ENCODE measurements at places on chromosomes 2 and 18. TPM values are rescaled to one million over a fixed set of nuclear protein-coding genes. Genes with fewer than 3 reads are reported as not detected.

The SKOR2 gene
- total RNA-seq, result not detected

The MC4R gene
- 0.28 TPM for total RNA-seq

The ICA1L gene
- 1.8 TPM for total RNA-seq

The GALNT3 gene
- 2.0 TPM for total RNA-seq

The REG1A gene
- not detected for total RNA-seq

The DCC gene
- 0.83 TPM for total RNA-seq

The EFR3B gene
- total RNA-seq, result 0.90 TPM

The AMER3 gene
- not detected for total RNA-seq

GRCh38 chr2:460861-461260 is 173.0 kb upstream of the ALKAL2 start:
- no peak for DNase-seq
- H3K36me3 ChIP-seq, result no peaks in the 10 kb centered on the region
- no peaks in the 10 kb centered on the region for H3K27me3 ChIP-seq
- H3K27ac ChIP-seq, result no peak overlapping the region
- no peak overlapping the region for H3K4me3 ChIP-seq

- peaks cover 1% of the 10 kb centered on the region for H3K4me1 ChIP-seq
- H3K4me3 ChIP-seq, result no peak overlapping the region
- H3K36me3 ChIP-seq, result no peaks in the 10 kb centered on the region
Observed at GRCh38 chr2:52383541-52383940, 1351.6 kb upstream of the NRXN1 start.

- H3K4me1 ChIP-seq, result peaks cover 19% of the 10 kb centered on the region
- DNase-seq, result no peak
- H3K27me3 ChIP-seq, result no peaks in the 10 kb centered on the region
- H3K4me3 ChIP-seq, result no peak overlapping the region
- no peak overlapping the region for H3K27ac ChIP-seq
Observed at GRCh38 chr2:224924631-224925030, 117.6 kb downstream of the DOCK10 start.

DNA sequence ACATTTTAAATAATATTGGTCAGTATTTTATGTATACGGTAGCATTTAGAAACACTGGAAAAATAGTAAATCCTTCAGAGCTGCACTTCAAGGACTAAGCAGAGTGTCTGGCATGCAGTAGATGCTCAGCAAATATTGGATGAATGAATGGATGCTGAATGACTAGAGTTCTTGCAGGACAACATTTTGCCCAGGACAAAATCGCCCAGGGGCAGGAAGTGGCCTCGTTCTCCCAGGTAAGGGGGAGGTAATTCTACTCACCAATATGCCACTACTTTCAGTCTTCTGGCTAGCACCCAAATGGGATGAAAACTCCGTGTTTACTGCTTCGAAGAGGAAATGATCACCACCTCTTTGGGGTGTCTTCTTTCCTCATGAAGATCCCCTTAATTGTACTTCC is 4.0 kb upstream of the DGUOK start:
- no peak for DNase-seq
- peaks cover 20% of the 10 kb centered on the region for H3K36me3 ChIP-seq
- H3K4me1 ChIP-seq, result no peaks in the 10 kb centered on the region
- no peak overlapping the region for H3K4me3 ChIP-seq
- H3K27me3 ChIP-seq, result no peaks in the 10 kb centered on the region

DNA sequence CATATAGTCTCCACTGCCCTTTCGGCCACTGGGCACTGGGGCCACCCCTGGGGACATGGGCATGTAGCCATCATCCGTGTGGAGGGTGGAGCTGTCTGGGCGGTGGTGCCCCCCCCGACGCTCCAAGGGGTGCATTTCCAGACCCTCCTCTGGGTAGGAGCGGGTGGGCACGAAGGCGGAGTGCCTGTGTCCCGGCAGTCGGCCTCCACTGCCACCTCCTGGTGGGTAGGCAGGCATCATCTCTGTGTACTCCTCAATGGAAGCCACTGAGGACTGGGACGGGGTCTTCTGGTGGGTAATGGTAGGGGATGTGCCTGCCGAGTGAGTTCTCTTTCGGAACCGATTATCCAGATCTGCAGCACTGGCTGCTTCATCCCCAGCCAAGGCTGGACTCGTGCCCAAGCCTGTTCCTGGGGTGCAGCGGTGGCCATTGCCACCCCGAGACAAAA is 2.8 kb downstream of the IRS1 start:
- peaks cover 2% of the 10 kb centered on the region for H3K4me1 ChIP-seq
- peak; percentile 76 for DNase-seq
- peak overlapping the region; percentile 78 for H3K4me3 ChIP-seq
- peaks cover 49% of the 10 kb centered on the region for H3K36me3 ChIP-seq
- H3K27ac ChIP-seq, result peak overlapping the region; percentile 97

DNA sequence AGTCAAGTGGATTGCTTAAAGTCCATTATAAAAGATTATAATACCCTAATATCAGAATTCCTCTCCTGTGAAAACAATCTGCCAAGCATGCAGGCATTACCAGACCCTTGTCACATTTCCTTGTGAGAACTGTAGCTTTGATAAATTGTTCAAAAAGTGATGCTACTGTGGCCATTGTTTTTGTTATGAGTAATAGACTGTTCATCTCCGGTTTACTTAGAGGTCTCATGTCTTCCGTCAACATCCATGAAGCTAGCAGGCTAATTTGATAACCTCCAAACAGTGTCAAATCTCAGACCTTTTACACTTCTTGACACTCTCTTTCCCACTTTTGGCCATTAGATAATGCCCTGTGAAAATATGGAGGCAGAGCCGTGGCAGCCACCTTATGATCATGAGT is 342.7 kb downstream of the CPS1 start:
- no peaks in the 10 kb centered on the region for H3K27me3 ChIP-seq
- no peaks in the 10 kb centered on the region for H3K36me3 ChIP-seq
- no peak overlapping the region for H3K27ac ChIP-seq
- DNase-seq, result no peak
- no peaks in the 10 kb centered on the region for H3K4me1 ChIP-seq

- no peaks in the 10 kb centered on the region for H3K27me3 ChIP-seq
- no peak for DNase-seq
- H3K36me3 ChIP-seq, result peaks cover 3% of the 10 kb centered on the region
- no peak overlapping the region for H3K27ac ChIP-seq
Observed at GRCh38 chr2:99637159-99637697, 147.4 kb upstream of the REV1 start.

DNA sequence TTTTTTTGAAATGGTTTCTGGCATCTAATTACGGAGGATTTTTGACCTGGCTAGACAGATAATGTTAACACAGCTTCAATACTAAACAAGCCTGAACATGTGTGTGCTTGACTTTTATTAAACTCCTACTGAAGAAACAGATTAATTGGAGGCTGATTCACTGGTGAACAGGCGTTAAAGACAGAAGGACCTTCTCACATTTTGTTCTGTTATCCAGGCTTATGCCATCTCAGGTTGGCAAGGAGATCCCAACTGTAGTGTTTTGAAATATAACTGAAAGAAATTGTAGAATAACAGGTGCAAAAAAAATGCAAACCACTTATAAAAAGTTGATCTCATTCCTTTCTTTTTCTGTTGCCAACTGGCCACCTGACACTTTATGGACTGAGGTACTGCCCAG is 269.6 kb downstream of the ARHGAP15 start:
- no peak for DNase-seq
- no peaks in the 10 kb centered on the region for H3K36me3 ChIP-seq
- H3K4me3 ChIP-seq, result no peak overlapping the region
- no peak overlapping the region for H3K27ac ChIP-seq
- no peaks in the 10 kb centered on the region for H3K27me3 ChIP-seq

DNA sequence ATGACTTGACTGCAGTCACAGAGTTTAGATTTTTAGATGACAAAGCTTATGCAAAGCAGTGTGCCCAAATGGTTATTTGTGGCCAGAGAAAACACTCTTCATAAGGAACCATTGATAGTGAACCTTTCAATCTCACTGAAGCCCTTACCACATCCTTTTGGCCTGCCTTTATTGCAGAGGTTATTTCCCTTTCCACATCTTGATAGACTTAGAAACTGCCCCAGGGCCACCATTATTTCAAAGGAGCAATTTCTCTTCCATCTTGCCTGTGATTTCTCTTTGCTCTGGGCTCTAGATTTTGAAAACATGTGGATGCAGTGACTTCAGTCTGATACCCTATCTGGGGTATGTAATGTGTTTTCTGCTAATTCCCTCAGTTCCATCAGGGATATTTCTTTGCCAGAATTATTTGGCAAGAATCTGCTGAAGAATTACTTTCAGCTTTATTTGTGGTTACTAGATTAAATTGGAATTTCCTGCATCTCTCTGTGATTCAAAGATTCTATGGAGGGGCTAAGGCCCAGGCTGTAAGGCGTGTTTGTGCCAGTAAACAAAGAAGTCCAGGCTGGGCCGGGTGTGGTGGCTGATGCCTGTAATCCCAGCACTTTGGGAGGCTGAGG is 51.0 kb downstream of the MOGAT1 start:
- H3K4me1 ChIP-seq, result no peaks in the 10 kb centered on the region
- no peaks in the 10 kb centered on the region for H3K27me3 ChIP-seq
- peak overlapping the region; percentile 18 for H3K27ac ChIP-seq
- H3K4me3 ChIP-seq, result no peak overlapping the region

GRCh38 chr18:75869162-75869561 is 441.7 kb upstream of the SMIM21 start:
- H3K27ac ChIP-seq, result no peak overlapping the region
- H3K4me1 ChIP-seq, result no peaks in the 10 kb centered on the region
- H3K27me3 ChIP-seq, result no peaks in the 10 kb centered on the region
- no peak overlapping the region for H3K4me3 ChIP-seq

- H3K4me1 ChIP-seq, result peaks cover 15% of the 10 kb centered on the region
- peaks cover 5% of the 10 kb centered on the region for H3K27me3 ChIP-seq
- H3K36me3 ChIP-seq, result no peaks in the 10 kb centered on the region
- no peak overlapping the region for H3K4me3 ChIP-seq
Observed at GRCh38 chr2:71783815-71784214, 330.5 kb downstream of the DYSF start.

GRCh38 chr18:34639687-34640086 is 70.4 kb upstream of the DTNA start:
- DNase-seq, result no peak
- H3K4me3 ChIP-seq, result no peak overlapping the region
- H3K27me3 ChIP-seq, result no peaks in the 10 kb centered on the region
- no peak overlapping the region for H3K27ac ChIP-seq

DNA sequence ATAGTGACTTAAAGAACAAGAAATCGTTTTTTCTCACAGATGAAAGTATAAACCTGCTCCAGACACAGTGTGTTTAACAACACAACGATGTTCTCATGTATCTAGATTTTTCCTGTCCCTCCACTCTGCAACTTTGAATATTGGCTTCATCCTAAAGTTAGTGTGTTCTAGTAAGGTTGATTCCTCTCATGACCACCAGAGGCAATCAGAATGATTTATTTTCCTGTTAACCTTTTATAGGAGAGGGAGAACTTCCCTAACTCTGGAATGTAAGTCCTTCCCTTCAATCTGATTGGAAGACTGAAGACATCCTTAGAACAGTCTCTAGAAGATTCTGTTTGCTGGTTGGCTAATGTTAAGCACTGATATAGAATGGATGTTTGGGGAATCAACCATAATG is 41.0 kb upstream of the TAF4B start:
- no peak overlapping the region for H3K27ac ChIP-seq
- H3K27me3 ChIP-seq, result no peaks in the 10 kb centered on the region
- H3K4me1 ChIP-seq, result no peaks in the 10 kb centered on the region

DNA sequence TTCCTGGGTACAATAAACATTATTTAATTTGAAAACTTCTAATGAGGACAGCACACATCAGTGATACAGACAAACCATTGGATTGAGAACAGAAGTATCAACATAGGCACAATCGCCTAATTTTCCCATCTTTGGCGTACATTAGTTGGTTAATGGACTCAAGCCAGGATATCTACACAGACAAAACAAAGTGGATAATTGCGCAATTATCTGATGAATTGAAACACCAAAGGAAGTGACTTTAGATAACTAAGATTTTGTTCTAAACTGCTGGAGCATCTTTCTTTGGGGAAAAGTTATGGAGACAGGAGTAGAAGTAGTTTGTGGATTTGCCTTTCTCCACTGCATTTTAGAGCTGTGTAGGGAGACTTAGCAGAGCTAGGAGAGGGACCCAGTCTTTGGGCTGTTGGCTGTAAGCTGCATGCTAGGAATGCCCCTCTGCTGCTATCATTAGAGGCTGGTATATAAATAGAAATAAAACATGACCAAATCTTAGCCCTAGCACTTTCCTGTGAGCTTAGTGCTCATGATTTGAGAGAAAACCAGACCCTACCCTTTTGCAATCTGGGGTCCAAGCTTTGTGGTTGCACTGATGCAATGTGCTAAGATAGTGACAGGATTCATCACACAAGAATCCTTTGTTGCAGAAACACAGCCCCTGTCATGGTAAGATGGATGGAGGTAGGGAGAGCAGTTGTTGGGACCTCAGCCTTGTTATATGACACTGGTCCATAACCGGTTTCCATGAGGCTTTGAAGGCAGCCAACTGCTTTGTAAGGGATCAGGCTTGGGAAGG is 264.5 kb upstream of the PIK3C3 start:
- no peak overlapping the region for H3K4me3 ChIP-seq
- H3K4me1 ChIP-seq, result no peaks in the 10 kb centered on the region
- no peaks in the 10 kb centered on the region for H3K36me3 ChIP-seq

- peaks cover 7% of the 10 kb centered on the region for H3K4me1 ChIP-seq
- H3K27me3 ChIP-seq, result no peaks in the 10 kb centered on the region
- peak overlapping the region; percentile 57 for H3K27ac ChIP-seq
- H3K4me3 ChIP-seq, result no peak overlapping the region
- no peaks in the 10 kb centered on the region for H3K36me3 ChIP-seq
- DNase-seq, result no peak
Observed at GRCh38 chr2:188970211-188970610, 4.0 kb upstream of the COL3A1 start.

- no peaks in the 10 kb centered on the region for H3K36me3 ChIP-seq
- no peak overlapping the region for H3K27ac ChIP-seq
- H3K4me1 ChIP-seq, result peaks cover 6% of the 10 kb centered on the region
- H3K27me3 ChIP-seq, result no peaks in the 10 kb centered on the region
- no peak for DNase-seq
Observed at GRCh38 chr2:164969909-164970690, 14.8 kb upstream of the SLC38A11 start.

- no peaks in the 10 kb centered on the region for H3K27me3 ChIP-seq
- no peak for DNase-seq
- no peaks in the 10 kb centered on the region for H3K36me3 ChIP-seq
- H3K4me1 ChIP-seq, result no peaks in the 10 kb centered on the region
Observed at GRCh38 chr2:106516436-106516835, 29.3 kb downstream of the CD8B2 start.

- H3K27me3 ChIP-seq, result no peaks in the 10 kb centered on the region
Observed at GRCh38 chr2:151664520-151664919, 69.8 kb downstream of the NEB start.

DNA sequence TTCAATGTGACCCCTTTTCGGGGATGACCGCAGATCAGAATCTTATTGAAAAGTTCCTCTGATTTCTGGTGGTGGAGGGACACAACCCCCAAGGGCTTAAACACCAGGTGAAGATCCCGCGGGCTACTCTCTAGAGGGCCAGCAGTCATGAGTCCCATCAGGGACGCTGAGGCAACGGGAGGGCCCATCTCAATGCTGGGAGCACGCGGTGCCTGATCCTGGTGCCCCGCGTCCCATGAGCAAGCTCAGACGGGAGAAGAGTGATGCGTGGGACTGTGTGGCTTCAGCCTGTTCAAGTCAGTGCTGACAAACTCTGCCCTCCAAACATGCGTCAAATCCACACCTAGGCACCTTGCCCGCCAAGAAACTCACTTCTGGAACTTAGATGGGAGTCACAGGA is 224.9 kb downstream of the TWIST2 start:
- peaks cover 56% of the 10 kb centered on the region for H3K36me3 ChIP-seq
- H3K4me1 ChIP-seq, result peaks cover 2% of the 10 kb centered on the region
- H3K4me3 ChIP-seq, result no peak overlapping the region
- DNase-seq, result no peak
- no peaks in the 10 kb centered on the region for H3K27me3 ChIP-seq
